ENCODE measurements at places on chromosomes 2 and 18.

GRCh38 chr2:68250652-68251186, 1.6 kb downstream of the PPP3R1 start:
- no peak for DNase-seq

- no peak for DNase-seq
These were observed 690.4 kb upstream of the LRATD1 start for GRCh38 chr2:13942111-13942510.

DNA sequence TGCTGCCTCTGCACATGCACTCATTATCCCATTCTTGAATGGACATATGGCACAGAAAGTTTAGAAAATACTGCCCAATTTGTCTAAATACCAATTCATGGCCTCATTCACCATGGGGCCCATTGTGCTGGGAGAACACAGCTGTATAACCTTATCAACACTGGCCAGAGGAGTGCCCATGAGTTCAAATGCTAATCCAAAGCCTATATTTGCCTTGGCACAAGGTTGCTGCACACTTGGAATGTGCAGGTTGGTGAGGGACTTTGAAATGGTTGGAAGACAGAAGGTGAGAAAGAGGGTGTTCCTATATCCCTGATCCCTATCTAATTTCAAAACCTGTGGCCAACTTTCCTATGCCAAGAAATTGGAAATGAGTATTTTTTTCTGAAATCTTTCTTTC, 693.9 kb upstream of the ID2 start:
- DNase-seq: no peak

- no peak for DNase-seq
These were observed 20.0 kb upstream of the NFE2L2 start for GRCh38 chr2:177284531-177284930.

GRCh38 chr2:187338679-187339121, 109.4 kb downstream of the CALCRL start:
- DNase-seq: no peak

- DNase-seq: no peak
These were observed 47.6 kb downstream of the CTDP1 start for GRCh38 chr18:79727211-79727610.

DNA sequence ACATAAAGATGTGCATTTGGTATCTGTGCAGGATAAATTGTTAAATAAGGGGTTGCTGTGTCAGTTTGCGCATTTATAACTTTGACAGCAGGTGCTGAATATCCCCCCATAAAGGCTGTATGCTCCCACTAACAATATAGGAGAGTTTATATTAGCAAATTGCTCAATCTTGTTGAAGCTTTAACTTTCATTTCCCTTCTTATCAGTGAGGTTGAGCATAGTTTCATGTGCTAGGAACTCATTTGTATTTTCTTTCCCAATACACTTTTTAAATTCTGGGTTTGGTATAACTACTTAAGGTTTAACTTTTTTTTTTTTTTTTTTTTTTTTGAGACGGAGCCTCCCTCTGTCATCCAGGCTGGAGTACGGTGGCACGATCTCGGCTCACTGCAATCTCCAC, 89.0 kb downstream of the FAM117B start:
- peak; percentile 79 for DNase-seq

GRCh38 chr18:9697121-9697520, 11.0 kb upstream of the RAB31 start:
- no peak for DNase-seq

DNA sequence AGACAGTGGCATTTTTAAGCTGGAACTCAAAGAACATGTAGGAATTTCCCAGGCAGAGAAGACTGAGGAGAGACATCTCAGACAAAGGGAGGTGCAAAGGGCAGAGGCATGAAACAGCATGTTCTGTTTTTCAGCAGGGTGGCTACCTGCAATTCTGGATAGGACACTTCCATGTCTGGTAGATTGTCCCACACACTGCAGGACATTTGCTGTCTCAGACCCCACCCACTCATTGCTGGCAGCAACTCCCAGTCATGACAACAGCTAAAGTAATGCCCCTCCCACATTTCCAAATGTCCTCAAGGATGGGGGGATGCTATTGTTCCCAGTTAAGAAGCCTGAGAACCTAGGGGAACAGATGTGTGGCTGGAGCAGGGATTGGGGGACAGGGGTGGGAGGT, 40.8 kb downstream of the ANKRD44 start:
- DNase-seq: no peak

- DNase-seq: no peak
These were observed 48.4 kb upstream of the CPO start for GRCh38 chr2:206890926-206891325.

DNA sequence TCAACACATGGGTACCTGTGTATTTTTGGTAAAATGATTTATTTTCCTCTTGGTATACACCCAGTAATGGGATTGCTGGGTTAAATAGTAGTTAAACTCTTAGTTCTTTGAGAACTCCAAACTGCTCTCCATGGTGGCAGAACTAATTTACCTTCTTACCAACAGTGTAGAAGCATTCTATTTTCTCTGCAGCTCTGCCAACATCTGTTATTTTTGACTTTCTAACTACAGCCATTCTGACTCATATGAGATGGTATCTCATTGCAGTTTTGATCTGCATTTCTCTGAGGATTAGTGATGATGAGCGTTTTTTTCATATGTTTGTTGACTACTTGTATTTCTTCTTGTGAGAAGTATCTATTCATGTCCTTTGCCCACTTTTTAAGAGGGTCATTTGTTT, 180.6 kb downstream of the FSIP2 start:
- no peak for DNase-seq

GRCh38 chr2:47095349-47096020, 59.6 kb downstream of the STPG4 start:
- no peak for DNase-seq

DNA sequence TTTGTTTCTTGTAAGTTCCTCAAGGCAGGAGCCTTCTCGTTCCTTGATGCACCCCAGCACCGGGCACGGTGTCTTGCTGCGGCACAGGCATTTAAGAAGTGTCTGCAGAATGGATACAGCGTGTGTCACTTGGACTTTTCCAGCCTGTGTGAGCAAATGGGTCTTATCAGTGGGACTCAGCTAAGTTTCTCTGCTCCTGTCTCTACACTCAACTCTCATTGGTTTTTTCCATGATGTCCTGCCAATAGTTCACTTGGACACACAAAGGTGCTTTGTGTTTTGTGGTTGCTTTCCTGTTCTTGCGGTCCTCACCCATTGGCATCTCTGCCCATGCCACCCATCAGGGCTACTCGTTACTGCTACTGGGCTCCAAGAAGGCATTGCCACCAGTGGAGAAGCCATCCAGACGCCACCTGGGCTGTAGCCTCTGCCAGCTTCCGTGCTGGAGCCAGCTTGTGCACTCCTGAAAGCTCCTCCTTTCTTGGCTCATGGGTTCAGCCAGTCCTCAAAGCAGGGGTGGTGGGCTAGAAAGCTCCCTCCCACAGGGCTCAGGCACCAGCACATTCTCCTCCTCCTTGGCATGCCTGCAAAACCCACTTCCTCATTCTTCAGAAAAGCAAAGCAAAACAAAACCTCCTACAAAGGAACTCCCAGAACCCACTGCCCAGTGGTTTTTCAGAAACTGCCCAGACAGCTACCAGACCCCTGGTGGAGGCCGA, 41.4 kb downstream of the IL1R2 start:
- DNase-seq: peak; percentile 96

GRCh38 chr2:240994171-240994896, 4.1 kb upstream of the SNED1 start:
- DNase-seq: no peak

DNA sequence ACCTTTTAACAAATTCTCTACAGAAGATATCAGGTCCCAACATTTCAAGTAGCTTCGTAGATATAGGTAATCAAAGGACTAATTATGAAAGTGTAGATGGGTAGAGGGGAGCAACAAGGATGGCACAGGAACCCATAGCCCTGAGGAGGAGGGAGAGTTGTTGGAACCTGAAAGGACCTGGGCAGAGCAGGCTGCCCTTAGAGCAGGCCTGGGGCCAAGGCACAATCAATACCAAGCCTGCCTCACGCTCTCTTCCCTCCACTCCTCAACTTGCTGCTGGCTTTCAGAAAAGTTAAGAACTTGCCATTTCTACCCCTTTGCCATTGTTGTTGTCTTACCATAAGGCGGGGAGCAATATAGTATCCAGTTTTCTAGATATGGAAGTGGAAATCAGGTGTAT, 10.1 kb upstream of the NAT8 start:
- no peak for DNase-seq

- DNase-seq: peak; percentile 87
These were observed 361.8 kb upstream of the UBE2E3 start for GRCh38 chr2:180618570-180618969.

- no peak for DNase-seq
These were observed 721 bp downstream of the METTL5 start for GRCh38 chr2:169823996-169824372.

DNA sequence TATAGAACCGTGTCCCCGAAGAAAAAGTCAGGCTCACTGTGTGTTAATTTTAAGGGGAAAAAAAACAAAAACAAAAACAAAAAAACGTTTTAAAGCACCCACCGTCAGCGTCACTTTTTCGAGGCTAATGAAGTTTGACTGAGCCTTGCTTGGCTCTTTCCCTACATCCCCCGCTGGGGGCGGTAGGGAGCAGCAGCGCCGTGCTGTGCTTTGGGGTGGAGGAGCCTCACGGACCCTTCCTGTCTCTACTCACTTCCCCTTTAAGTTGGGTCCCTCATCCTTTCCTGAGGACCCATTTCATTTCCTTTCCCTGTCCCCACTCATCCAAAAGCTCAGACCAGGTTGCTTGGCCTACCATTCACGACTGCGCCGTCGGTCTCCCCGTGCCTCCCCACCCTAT, 82.8 kb upstream of the RPL31 start:
- peak; percentile 14 for DNase-seq

GRCh38 chr2:7693246-7694075, 776.2 kb downstream of the RNF144A start:
- DNase-seq: no peak

GRCh38 chr2:174157053-174157452, 91.3 kb downstream of the OLA1 start:
- peak; percentile 36 for DNase-seq

DNA sequence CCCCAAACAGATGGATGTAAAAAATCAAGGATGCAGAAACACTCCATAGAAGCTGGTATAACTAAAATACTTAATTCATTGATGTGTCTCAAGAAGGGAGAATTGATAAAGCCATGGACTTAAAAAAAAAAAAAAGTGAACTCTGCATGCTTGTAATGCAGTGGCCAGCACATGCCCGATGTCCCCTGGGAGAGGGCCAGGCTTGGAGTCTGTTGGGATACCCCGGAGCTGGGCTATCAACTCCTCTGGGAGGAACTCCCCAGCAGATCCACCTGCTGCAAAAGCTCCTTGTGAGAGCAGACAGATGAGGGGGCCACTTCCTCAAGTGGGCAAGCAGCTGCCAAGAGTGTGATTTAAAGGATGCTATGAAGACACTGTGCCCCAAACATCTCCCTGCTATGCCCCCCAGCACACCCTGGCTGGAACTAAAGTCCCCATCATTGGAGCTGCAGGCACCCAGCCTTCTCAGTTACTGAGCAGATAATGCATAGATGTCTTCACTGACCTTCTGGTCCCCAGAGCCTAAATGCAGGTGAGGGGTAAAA, 311.5 kb upstream of the ID2 start:
- no peak for DNase-seq
